SW480 (cell line): ENCODE measurements at places on chromosomes 4 and X.

GRCh38 chr4:125423124-125423523 is 108.4 kb downstream of the FAT4 start:
- DNase-seq: no peak

GRCh38 chr4:877502-877901 is 51.6 kb upstream of the CPLX1 start:
- no peak for DNase-seq

DNA sequence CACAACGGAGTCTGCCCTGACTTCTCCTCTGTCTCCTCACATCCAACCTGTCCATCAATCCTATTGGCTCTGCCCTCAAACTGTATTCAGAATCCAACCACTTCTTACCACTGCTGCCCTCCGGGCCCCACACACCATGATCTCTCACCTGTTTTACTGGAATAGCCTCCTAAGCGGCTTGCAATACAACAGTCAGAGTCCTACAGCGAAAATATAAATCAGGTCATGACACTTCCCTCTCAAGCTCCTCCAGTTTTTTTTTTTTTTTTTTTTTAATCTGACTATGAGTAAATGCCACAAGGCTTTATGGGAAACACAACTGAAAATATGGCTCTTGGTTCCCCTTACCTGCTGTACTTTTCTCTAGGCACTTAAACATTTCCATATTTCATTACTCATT is 42.8 kb downstream of the SHISA3 start:
- no peak for DNase-seq

DNA sequence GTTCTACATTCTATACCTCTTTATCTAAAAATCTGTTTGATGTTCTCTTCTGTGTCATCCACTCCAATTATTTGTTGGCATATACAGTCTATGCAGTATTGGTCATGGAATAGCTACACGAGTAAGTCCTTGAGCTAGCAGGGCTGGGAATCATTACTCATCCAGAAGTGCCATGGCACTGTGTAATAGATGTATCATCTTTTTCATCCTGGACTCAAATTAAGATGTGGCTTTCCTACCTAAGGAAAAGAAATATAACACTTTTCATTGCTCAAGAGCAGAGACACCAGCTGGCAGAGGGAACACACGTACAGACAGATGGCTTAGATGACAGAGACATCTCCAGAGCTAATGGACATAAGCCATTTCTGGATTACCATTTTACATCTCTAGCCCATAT is 159.8 kb downstream of the FAM13A start:
- no peak for DNase-seq

DNA sequence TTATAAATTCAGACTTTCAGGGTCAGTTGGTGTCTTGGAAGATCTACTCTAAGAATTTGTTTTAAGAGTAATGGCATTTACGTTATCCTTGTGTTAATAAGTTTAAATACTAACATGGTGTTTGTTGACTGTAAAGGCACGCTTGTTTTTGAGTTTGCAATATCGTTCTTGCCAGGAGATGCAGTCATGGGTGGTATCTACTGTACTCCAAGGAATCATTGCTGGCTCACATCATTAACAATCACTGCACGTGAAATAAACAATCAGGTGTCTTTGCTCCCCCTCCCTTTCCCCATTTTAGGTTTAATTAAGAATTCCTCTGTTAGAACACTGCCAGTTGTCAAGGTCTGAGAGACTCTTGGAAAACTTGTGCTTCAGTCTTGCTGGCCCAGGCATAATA is 1.6 kb downstream of the HHIP start:
- DNase-seq: no peak

DNA sequence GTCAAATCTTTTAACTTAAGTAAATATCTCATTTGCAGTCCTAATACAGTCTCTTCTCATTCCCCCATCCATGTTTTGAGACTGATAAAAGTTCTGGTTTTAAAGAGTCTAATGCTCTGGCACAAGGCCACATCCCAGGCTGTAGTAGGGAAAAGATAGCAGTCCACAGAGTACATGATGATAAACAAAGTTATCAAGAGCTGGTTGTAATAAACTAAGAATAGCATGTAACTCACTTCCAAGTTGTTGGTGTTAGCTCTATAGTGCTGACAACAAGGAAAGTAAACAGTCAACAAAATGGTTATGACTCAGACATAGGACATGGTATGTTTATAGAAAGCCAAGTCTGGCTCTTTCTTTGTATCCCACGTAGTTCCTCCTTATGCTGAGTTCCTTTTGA is 21.8 kb upstream of the AREG start:
- DNase-seq: peak; percentile 37

- DNase-seq: peak; percentile 18
Observed at GRCh38 chr4:45350438-45350837, 624.1 kb upstream of the GNPDA2 start.

DNA sequence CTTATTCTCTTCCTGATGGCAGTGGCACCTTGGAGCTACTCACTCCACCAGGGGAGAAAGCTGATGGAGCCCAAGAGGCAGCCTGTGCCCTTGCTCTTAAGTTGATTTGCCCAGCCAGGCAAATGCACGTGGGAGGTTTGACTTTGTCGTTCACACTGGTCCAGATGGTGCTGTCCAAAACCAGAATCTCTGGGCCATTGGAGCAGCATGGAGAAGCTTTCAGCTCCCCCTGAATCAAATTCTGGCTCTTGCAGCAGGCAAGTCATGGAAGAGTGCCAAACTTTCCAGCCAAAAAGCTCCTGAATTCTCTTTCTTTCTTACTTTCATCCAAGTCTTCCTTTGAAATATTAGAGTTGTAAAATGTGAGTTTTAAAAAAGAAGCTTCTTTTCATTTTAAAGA is 970.4 kb downstream of the RPA4 start:
- DNase-seq: no peak

GRCh38 chrX:82070948-82071347 is 869.0 kb downstream of the SH3BGRL start:
- DNase-seq: no peak

DNA sequence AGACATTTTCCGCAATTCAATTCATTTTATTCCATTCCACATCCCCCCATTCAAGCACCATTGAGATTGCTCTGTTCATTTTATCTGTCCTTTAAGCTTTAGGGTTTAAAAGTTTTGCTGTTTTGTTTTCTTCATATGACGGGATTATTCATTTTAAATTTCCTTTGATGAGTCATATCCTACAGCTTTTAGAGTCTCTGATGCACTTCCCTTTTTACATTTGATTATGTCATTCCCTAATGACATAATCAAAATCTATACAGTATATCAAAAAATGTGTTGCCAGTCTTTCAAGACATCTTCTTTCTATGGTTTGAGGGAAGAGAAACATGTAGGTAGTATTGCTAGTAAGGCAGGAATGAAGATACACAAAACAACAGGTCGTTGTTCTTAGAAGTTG is 456.3 kb downstream of the PDGFC start:
- DNase-seq: no peak

DNA sequence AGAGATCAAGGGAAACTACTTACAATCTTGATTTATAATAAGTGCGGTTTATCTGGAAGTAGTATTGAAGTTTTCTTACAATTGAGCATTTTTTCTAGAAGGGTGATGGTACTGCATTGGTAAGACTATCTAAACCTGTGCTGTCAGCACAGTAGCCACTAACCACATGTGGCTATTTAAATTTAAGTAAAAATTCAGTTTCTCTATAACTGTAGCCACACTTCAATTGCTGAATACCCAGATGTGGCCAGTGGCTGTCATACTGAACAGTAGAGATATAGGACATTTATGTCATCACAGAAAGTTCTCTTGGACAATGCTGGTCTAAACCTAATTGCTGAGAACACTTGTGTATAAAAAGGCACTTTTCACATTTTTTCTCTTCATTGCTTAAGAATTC is 222.7 kb downstream of the CBR4 start:
- no peak for DNase-seq

DNA sequence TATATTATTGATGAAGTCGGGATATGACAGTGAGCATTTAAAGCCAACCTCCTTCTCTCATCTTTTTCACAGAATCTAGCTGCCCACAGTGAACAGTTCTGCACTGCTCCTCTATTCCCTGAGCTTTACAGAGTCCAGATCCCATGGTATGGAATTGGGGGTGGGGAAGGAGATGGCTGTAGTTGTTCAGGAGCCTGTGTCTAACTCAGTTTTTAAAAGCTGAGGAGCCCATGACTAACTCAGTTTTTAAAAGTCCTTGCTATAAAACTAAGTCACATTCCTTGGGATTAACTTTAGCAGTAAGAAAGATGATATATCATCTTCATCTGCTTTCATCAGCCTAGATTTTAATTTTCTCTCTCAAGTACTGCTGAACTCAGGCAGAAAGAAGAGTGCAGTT is 96.4 kb upstream of the STIM2 start:
- DNase-seq: no peak

GRCh38 chr4:99383399-99383798 is 30.9 kb upstream of the ADH1C start:
- DNase-seq: no peak

DNA sequence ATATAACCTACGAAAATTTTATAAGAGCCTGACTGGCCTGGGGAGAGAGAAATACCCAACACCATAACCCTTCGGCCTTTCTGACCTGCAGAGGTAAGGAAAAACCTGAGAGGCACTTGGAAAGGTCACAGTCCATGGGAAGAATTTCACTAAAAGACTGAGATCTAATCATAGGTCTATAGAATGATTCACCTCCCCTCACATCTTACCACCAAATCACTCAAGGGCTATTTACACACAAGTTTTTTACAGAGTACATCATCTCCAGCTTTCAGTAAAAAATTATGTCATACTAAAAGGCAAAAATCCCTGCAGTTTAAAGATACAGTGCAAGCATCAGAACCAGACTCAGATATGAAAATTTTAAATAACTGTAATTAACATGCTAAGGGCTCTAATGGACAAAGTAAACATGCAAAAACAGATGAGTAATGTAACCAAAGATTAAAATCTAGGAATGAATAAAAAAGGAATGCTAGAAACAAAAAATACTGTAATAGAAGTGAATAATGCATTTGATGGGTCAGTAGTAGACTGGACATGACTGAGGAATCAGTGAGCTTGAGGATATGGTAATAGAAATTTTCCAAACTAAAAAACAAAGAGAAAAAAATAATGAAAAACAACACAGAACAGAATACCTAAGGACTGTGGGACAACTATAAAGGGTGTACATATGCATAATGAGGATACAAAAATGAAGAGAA is 32.1 kb upstream of the SLC16A2 start:
- DNase-seq: no peak

DNA sequence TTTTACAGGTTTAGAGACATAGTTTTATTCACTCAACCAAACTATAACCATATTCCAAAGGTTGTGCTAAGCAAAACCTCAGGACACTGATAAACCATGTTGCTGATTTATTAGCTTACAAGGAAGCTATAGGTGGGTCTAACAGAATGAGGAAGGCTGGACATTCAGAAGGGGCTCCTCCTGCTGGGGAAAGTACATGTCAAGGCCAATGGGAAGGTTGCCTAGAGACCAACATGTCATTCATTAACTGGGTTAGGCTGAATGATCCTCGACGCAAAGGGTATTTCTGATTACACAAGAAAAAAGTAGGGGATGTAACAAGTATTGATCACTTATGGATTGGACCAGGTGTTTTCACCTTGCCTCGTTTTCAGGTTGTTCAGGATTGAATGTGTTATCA is 30.3 kb downstream of the SLC10A6 start:
- DNase-seq: no peak

GRCh38 chrX:19372547-19373331 is 29.0 kb downstream of the PDHA1 start:
- DNase-seq: peak; percentile 32

DNA sequence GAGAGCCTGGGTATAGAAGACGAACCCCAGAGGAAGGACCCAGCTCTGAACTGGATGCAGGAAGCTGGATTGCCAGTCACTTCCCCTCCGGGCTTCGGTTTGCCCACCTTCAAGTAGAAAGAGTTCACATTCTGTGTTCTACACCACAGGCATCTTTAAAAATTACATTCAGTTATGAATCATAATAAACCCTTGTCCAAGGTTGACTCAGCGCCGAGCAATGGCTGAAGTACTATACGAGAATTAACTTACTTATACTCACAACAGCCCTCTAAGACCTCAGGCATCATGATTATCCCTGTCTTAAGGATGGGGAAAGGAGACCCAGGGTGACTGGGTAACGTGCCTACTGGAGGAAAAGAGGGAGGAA is 72.5 kb downstream of the EVC2 start:
- peak; percentile 66 for DNase-seq

DNA sequence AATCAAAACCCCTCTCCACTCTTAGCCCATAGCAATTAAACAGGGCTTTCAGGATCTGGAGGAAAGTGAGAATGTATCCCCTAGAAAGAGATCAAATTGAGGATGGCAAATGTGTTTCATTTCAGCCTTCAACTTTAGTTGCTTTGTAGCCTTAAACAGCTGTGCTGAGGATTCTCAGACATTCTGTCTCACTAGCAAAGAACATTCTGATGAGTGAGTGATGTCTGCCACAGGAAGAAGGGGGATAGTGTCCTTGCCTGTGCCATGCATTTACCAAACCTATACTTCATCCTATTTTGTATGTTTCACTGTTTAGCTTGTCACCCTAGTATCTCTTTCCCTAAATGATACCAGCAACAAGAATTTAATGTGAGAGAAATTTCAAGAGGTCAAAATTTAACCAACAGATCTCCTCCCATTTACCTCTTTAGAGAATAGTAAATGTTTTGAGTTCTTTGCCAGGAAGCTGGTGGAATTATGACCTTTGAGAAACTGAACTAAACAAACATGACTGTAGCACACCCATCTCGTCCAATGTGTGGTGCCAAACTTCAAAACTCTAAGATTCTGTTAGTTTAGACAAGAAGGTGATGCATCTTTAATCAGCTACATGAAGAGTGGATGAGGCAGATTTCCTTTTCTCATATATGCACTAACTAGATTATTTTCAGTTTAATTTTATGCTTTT is 165.6 kb downstream of the PALLD start:
- no peak for DNase-seq

DNA sequence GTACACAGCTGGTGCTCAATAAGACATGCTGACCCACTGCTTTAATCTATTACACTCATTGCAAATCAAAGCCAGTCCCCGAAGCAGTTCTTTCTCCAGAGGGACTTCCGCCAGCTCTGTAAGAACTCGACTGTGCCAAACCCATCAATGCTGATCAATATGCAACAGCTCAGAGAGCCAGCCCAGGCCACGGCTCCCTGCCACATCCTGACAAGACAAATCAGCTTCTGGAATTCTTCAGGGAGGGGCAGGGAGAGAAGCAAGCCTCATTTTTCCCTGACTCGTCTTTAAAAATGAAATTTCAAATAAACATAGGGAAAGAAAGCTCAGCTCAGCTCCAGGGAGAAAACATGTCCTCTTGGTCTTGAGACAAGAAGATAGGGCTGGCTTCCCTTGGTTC is 5.3 kb upstream of the ADRA2C start:
- DNase-seq: no peak

DNA sequence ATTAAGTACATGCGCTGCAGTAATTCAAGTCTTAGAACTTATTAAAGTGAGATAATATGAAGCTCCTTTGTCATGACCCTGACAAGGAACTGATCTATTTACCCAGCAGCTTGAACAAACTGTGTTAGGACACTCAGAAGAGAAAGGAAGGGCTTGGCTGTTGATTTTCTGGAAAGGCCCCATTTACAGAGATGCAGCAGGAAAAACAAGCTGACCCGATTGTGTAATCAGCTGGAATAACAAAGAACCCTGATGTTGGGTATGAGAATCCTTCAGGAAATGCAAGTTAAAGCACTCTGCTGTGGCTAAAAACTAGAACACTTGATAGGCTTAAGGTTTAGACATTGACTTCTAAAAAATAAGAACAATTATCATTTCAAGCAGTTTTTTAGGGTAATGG is 64.8 kb downstream of the TBC1D9 start:
- DNase-seq: no peak
